GM13977 (cell line): ENCODE measurements at places on chromosomes 11 and 22.

- DNase-seq, result no peak
Measured at GRCh38 chr11:8098879-8099278, 17.9 kb downstream of the TUB start.

DNA sequence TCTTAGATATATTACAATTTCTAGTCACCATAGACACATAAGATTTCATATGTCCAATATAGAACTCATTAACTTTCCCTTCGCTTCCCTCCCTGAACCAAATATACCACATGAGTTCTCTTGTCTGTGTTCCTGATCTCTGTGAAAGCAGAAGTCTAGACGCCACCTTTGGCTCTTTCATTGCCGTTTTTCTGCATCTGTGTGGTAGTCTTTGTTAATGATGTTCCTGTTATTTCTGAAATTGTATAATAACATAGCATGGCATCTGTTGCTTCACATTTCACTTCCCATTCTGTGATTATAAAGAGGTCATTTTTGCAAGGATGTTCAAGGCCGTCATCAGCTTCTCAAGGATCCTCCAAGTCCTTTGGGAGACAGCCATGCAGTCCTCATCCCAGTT lies 58.5 kb downstream of the NCAM1 start:
- DNase-seq, result no peak

- no peak for DNase-seq
Measured at GRCh38 chr22:48395201-48395600, 1432.5 kb downstream of the BRD1 start.

- peak; percentile 23 for DNase-seq
Measured at GRCh38 chr11:96114178-96115064, 190.5 kb upstream of the MTMR2 start.

DNA sequence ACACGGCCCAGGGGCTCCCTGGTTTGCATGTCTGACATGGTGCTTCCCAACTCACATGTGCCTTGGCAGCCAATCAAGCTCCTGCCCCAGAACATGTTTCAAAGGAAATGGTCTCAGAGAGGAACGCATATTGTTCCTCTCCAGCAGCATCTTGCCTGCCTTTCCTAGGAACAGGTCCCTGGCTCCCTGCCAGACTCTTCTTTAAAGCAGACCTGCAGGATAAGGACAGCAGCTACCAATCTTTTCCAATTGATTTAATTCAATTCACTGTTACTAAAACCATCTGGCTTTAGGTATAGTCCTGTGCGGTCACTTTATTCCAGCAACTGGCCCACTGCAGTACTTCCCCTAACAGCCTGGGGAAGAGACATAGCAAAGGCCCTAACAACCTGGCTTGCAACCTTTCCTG lies 79.9 kb downstream of the AMBRA1 start:
- DNase-seq, result no peak

DNA sequence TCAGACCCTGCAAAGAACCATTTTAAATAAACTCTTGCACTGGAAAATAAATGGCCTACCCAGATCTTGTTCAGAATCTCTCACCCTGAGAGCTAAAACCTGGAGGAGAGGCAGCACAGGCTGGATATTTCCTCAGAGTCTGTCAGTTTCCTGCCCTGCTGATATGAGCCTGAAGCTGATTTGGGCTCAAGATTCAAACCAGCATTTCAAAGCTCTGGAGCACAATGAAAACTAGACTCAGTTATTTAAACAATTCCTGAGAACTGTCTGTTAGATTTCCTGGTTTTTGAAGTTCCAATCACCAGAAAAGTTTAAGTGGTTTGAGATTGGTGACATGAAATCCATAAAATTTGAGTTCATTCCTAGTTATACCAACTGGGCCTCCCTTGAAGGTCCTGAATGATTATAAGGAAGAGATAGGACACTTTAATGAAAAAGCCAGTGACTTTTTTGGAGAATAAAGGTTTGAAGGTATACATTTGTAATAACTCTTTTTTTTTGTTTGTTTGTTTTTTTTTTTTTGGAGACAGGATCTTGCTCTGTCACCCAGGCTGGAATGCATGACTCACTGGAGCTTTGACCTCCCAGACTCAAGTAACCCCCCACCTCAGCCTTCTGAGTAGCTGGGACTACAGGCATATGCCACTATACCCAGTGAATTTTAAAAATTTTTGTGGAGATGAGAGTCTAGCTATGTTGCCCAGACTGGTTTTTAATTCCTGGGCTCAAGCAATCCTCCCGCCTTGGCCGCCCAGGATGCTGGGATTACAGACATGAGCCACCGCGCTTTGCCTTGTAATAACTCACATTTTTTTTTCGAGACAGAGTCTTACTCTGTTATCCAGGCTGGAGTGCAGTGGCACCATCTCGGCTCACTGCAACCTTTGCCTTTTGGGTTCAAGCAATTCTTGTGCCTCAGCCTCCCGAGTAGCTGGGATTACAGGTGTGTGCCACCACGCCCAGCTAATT lies 8.0 kb upstream of the ESAM start:
- DNase-seq, result no peak

DNA sequence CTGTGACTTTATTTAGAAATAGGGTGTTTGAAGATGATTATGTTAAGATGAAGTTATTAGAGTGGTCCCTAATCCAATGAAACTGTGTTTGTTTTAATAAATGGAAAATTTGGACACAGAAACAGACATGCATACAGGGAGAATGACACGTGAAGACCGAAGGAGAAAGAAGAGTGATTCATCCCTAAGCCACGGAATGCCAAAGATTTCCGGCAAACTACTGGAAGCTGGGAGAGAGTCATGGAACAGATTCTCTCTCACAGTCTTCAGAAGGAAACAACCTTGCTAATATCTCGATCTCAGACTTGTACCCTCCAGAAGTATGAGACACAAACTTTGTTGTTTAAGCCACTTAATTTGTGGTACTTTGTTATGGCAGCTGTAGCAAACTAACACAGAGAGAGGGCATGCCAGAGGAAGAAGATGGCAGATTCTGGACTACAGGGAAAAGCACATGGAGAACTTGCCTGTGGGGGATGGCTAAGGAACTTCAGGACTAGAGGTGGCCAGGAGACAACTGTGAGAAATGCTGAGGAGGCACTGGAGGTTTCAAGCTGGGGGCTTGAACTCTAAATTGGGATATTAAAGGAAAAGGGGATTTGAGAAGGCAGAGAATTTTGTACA lies 733.5 kb upstream of the CCDC90B start:
- DNase-seq, result no peak

- DNase-seq, result no peak
Measured at GRCh38 chr11:81895258-81895657, 838.4 kb downstream of the FAM181B start.

DNA sequence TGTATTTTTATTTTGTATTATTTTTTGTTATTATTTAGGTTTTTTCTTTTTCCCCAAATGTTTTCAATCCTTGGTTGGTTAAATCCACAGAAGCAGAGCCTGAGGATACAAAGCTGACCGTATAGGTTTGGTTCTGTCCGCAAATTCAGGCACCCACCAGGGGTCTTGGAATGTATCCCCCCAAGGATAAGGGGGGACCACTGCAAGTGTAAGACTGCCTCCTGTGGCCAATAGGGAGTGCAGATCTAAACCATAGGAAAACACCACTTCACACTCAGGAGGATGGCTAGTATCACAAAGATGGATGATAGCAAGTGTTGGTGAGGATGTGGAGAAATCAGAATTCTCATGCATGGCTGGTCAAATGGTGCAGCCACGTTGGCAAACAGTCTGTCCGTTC lies 20.0 kb downstream of the CPT1A start:
- no peak for DNase-seq

DNA sequence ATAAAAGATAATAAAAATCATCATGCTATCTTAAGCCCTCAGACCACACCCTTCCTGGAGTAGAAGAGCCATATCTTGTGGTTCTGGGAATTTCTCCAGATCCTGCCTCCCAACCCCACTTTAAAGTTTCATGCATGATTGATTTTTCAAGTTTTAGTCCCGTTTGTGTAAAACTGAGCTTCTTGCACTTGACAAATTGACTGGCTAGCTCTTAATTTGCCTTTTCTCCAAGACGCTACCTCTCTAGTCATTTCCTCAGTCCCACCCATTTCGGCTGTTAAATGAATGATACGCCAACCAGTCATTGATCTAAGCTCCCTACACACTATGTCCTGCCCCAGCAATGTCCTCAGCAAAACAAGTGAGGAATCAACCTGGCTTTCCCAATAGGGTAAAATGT lies 71.8 kb upstream of the TEAD1 start:
- no peak for DNase-seq

- DNase-seq, result no peak
Measured at GRCh38 chr11:107562647-107563208, 2.8 kb downstream of the ALKBH8 start.

DNA sequence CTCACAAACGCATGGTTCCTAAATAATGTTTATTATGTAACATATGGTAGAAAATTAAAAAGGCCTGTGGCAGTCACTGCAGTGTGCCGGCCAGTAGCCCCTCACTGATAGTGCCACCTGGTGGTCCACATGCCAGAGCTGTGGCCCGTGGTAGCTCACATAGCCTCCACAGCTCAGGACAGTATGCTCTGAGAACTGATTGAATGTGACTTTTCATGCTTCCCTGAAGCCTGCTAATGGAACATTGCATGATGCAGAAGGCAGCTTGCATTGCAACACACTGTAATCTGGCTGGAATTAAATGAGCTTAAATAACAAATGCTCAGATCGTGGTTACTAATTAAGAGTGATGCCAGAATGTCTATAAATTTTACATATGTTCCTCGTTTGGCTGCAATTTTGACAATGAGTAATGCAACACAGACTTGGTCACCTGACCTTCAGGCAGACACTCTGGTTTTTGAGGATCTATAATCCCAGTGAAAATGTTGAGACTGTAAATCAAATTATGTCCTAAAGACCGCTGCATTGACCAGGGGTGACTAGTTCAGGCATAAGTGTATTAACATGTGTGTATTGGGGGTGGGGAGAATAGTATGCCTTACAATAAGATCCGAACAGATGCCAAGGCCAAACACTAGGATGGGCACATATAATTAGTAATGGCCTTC lies 566.4 kb downstream of the METTL15 start:
- no peak for DNase-seq
